ENCODE measurements at places on chromosomes 6 and 20.

DNA sequence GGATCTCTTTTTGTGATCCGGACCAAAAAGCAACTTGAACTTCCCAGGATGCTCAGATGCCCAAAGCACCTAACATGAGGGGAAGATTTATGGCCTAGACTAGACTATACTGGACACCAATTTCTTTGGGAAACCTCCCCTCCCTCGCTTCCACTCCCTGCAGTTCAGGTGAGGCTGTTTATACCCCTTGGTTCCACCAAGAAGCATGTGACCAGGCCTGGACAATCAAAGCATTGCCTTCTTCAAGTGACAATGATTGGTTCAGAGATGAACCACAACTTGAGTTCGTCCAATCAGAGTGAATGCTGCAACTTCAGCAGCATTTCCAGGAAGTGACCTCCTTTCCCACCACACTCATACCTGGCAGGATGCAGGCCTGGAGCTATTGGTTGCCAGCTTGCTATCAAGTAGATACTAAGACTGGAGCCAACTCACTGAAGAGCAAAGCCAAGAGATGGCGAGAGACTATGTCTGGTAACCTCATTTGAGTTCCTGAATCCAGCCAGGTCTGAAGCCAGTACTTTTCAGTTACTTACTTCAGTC lies 45.6 kb upstream of the SLC9A8 start:
- no peak for DNase-seq

- DNase-seq: no peak
Observed at GRCh38 chr20:60565083-60565482, 606.9 kb downstream of the CDH26 start.

DNA sequence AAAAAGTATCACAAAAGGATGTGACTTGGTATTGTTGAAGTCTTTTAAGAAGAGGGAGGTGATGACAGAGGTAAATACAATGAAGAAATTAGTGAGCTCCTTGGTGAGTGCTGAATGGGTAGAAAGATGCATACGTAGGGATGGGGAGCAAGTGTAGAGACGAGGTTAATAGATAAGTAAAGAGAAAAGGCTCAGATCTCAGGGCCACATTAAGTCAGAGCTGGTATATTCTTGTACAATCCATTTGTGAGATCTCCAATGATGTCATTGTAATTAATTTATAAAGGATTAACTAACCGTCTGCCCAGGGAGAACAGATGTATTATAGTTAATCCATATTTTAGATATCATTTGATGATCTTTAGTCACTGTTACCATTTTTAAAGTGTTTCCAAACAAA lies 43.4 kb downstream of the SMPDL3A start:
- DNase-seq: no peak

GRCh38 chr6:140915103-140915502 lies 1217.6 kb upstream of the GJE1 start:
- no peak for DNase-seq

DNA sequence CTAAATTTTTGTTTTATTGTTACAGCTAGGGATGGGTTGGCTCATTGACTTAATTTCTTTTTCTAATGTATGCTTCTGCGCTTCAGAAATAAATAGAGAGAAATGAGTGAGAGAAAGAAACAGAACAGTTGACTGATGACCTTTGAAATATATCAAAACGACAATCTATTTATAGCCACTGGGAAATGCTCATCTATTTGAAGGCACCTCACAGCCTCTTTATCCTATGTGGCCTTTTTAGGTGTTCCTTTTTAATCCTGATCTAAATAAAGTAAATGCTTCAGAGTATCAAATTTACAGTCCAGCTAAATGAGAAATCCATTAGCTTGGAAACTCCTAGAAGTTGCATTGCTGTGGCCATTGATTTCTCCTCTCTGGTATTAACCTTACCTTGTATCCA lies 943.5 kb upstream of the CITED2 start:
- no peak for DNase-seq

GRCh38 chr6:157283900-157284737 lies 39.2 kb downstream of the TMEM242 start:
- no peak for DNase-seq

DNA sequence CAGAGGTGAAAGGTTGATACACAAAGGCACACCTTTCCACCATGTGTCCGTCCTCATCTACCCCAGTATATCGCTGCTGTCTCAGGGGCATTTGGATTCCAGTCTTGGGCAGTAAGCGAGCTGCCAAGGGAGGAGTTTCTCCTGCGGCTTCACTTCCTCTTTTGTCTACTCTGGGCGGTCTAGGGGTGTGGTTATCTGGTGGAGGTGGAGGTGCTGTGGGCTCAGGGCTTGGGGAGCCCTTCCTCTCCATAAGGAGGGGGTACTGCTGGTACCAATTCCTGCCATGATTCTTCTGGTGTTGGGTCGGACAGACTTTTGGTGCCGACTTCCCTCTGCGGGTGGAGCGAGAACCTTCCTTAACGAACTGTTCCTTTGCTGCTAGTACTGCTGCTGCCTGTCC lies 31.9 kb upstream of the FABP7 start:
- DNase-seq: no peak

DNA sequence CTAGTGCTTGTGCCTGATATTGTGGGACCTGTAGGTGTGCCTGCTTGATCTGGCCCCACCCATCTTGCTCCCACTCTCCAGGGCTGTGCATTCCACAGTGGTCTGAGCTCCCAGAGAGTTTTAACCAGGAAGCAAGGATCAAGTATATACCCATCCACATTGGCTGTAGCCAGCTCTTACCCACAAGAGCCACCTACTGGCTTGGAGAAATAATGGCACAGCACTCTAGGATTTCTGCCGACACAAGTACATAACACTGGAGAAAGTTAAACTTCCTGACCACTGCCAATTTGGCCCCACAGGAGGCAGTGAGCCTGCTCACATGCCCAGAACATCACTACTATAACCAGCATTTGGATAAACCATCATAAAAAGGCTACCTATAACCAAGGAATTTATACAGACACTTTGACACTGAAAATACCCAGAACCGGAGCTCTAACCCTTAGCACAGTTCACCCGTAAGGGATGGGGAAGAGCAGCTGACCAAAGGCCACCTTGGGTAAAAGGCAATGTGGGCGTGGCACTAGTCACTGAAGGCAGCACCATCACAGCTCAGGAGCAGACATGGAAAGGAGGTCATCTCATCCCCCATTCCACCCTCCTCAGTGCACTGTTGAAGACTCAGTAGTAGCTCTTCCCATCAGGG lies 440.4 kb downstream of the BTBD3 start:
- no peak for DNase-seq

- DNase-seq: peak; percentile 53
Observed at GRCh38 chr6:170461556-170462365, 91.3 kb downstream of the PSMB1 start.

DNA sequence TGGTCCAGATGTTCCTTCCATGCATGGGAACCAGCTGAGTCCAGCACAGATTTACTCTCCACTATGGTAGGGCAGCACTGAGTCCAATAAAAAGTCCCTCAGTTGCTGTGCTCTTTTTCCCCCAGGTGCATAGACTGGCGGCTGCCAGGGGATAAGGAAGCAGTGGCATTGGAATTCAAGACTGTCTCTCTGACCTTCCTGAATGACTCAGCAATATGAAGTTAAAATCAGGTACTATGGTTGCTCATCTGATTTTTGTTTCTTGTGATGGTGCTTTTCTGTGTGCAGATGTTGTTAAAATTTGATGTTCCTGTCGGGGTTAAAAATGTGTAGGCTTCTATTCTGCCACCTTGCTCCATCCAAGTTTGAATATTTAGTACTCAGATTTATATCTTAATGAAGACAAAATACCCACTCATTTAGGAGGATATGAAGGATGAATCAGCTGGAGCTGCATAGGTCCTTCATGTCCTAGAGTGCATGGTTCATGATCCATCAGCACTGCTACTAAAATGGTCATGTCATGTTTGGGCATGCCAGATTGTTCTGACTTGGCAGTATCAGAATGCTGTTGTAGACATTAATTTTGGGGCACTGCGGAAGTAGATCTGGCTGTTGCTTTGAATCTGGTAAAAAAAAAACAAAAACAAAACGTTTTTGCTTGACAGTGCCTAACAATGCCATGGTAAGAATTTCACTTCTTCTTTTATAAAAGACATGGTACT lies 321.2 kb upstream of the MAP3K7 start:
- no peak for DNase-seq

DNA sequence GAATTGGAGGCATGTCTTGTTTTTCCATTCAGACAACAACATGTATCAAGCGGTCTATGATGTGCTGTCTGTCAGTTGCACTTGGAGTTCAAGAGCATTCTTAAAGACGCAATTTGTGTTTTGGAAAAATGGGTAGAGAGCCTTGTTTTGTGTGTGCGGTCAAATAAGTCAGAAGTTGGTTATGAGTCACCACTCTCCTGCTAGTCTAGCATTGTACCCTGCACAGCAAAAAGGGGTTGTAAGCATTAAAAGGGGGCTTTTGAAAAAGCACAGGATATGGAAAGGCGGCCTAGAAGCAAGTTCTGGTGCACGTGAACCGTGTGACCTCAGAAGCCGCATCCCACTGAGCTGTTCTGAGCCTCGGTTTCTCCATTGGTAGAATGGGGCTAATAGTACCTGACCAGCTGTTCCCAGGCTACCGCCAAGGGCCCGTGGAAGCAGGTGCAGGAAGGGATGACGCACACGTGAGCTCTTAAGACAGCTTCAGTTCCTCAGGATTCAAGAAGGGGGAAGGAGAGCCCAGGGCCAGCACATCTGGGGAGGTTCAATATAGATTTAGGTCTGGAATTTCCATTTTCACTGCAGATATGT lies 61.6 kb upstream of the SNX9 start:
- no peak for DNase-seq

- DNase-seq: no peak
Observed at GRCh38 chr20:35776513-35777101, 4.8 kb downstream of the PHF20 start.

GRCh38 chr6:14726816-14727493 lies 518.9 kb upstream of the JARID2 start:
- no peak for DNase-seq

DNA sequence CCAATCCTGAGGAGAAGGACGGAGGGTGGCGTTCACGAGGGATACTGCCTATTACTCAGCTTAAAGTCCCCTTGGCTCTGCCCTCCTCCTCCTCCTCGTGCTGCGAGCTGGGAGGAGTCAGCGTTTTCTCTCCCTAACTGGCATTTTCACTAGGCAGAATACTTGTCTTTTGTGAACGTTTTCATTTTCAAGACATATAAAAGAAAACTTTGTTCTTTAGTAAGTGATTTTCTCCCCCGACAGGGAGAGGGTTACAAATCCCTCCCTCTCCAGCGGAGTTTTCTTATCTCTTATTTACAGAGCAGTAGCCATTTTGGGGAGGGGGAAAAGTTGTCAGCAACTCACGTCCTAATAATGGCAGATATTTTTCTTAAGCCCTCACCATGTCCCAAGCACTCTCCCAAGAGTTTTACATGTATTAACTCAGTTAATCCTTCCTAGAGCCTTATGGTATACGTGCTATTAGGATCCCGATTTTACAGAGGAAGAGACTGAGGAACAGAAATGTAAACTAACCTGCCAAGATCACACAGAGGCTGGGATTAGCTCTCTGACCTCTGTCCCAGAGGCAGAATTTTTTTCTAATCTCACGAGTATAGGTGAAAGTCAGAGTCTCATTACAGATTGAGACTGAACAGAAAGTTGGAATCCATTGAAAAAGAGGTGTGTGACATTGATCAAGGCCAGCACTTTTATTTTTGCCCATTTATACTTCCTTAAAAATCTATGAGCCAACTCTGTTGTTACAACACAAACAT lies 30.0 kb upstream of the ZNF217 start:
- peak; percentile 63 for DNase-seq

DNA sequence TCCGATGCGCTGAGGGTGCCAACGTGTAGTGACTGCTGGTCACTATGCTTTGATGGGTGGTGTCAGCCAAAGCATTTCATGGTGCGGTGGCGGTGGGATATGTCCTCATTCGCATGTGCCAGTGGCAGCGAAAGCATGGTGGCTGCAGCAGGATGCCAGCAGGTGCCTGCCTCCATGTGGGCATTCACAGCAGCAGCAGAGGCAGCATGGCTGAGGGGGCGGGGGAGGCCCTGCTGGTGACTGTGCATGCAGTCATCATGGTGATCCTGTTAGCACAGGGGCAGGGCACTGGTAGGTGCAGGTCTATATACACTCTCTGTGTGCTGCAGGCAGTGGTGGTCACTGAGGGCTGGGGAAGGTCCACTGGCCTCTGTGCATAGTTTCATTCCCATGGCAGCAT lies 22.0 kb downstream of the FIG4 start:
- DNase-seq: no peak

DNA sequence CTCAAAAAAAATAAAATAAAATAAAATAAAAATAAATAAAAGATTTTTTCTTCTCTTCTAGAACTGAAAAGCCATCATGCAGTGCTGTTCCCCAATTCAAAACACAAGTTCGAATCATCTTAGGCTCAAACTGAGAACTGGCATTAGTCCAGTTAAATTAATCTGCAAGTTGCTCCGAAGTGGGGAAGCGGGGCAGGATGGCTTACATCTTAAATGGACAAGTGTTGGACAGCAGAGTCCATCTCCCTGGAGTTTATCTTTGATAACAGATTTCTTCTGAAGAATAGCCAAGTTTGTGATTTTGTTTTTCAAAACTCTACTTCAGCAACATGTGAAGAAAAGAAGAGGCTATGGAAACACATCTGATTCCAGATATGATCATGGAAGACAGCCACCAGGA lies 111.3 kb upstream of the ASF1A start:
- DNase-seq: no peak

DNA sequence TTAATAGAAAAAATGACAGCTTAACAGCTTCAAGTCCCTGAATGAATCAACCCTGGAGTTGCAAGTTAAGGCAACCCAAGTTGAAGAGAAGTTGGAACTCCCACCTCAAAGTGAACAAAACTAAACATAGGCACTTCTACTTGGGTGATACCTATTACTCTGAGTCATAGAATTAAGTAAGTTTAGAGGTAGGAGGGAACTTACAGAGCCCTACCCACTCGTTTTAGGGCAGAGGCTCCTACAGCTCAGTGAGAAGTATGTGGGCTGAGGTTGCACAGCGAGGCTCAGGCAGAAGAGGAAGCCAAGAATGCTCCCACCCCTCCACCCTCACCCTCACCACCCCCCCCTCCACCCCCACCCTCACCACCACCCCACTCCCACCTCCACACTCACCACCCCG lies 42.2 kb downstream of the NFATC2 start:
- no peak for DNase-seq
